ENCODE measurements at places on chromosomes 3 and 15.

DNA sequence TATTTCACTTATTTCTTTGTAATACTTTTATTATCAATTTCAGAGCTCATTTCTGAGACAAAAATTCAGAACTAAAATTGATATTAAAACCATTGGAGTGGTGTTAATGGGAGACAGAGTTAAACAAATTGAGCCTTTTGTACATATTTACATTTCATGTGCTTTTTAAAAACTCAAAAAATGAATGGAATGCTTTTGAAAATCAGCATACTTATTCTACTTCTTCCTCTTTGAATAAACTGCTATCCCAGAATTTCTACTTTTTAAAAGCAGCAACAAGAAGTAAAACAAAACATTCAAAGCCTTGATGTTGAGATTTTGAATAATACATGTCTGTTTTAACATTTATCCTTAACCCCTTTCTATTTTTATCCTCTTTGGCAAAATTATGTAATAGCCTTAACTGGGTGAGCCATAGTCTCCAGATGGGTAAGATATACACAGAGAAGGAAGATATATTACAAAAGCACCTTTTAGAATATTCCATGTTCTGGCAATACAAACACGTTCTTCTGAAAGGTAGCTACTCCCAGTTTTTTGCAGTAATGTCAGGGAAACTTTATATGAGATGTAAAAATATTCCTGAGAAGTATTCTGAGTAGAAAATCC, 123.6 kb downstream of the MBNL1 start:
- no peak for DNase-seq

GRCh38 chr3:104750581-104750980, 616.1 kb upstream of the ALCAM start:
- no peak for DNase-seq

- peak; percentile 61 for DNase-seq
Observed at GRCh38 chr15:59492389-59493377, 54.7 kb downstream of the FAM81A start.

GRCh38 chr3:67044955-67045354, 46.8 kb downstream of the KBTBD8 start:
- no peak for DNase-seq

GRCh38 chr15:63703641-63704240, 106.6 kb downstream of the FBXL22 start:
- DNase-seq = no peak

DNA sequence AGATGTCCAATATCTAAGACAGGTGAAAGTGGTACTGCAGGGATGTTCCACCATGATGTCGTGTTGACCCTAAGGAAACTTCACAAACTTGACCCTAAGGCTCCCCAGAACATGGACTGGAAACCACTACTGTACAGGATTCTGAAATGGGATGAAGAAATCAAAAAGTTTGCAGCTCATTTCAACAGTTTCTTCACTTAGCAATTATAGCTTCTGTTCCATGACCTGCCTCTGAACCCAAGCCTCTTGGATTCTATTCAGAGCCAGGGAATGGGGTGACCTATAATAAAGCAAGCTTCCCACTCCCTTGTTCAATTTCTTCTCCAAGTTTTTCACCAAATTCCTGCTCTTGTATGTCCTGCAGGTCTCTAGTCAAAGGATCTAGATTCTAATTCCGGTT, 40.7 kb downstream of the DUT start:
- DNase-seq = no peak

- no peak for DNase-seq
Observed at GRCh38 chr3:169206828-169207488, 456.6 kb downstream of the MECOM start.

DNA sequence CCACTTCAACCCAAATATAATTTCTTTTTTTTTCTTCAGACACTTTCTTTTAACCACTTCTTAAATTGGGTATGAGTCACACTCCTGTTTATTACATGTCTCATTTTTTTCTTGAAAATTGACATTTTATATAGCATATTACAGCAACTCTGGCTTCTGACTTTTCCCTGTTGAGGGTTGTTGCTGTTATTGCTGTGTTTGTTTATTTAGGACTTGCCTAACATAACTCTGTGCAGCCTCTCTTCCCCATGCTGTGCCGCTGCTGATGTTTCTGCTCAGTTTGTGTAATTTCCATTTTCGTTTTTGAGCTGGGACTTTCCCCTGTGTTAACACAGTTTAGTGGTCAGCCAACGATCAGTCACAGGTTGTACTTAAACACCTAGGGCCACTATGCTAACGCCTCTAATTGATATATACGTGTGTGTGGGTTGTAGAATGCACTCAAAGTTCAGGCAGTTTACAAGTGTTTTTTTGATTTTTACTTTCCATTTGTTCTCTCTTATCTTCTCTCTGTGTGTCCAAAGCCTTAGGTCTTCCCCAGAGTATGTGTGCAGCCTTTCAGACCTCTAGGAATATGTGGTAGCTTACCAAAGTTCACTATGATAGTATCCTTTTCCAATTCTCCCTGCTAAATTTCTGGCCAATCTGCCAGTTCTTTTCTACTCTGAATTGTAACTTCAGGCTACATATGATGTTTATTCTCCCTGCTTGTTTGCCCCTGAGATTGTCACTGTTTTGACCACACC, 337.2 kb downstream of the ZBTB20 start:
- no peak for DNase-seq

GRCh38 chr3:154122552-154122911, 1.3 kb downstream of the ARHGEF26 start:
- no peak for DNase-seq

DNA sequence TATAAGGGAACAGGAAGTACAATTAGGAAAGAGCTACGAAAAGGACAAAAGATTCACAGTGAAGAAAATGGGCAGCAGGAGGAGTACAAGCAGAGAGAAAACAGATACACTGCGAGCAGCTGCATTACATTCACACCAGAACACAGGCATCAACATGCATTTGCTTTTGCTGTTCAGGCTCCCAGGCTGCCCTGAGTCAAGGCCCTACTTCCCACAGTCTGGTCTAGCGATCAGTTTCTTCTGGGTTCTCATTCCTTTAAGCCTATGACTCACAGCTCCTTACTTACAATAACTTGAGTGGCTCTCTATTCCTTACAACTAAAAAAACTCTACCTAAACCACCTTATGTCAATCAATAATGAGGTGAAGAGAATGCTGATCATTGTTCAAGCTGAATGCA, 24.5 kb upstream of the ZNF445 start:
- no peak for DNase-seq

- DNase-seq = no peak
Observed at GRCh38 chr3:130010556-130010955, 36.0 kb downstream of the TRH start.

DNA sequence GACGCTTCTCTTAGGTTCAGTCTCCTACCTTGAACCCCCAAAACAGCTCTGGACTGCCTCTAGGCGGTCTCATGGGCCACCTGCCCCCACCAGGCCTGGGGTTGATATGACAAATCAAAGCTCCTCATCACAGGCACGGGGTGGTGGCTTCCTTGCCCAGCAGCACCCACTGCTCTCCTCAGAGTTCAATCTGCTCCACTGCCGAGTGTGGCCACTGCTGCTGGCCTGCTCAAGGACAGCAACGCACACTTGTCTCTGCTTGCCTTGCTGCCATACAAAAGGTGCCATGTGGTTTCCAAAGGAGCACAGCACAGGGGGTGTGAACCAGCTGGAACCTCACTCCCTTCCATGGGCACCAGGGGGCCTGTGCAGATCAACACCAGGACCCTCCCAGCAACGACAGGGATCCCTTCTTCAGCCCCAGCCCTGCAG, 10.2 kb downstream of the KBTBD13 start:
- peak; percentile 8 for DNase-seq

- DNase-seq = no peak
Observed at GRCh38 chr3:97439373-97439772, 325.2 kb upstream of the ARL6 start.

GRCh38 chr3:58471025-58471887, 20.6 kb upstream of the KCTD6 start:
- DNase-seq = peak; percentile 52

DNA sequence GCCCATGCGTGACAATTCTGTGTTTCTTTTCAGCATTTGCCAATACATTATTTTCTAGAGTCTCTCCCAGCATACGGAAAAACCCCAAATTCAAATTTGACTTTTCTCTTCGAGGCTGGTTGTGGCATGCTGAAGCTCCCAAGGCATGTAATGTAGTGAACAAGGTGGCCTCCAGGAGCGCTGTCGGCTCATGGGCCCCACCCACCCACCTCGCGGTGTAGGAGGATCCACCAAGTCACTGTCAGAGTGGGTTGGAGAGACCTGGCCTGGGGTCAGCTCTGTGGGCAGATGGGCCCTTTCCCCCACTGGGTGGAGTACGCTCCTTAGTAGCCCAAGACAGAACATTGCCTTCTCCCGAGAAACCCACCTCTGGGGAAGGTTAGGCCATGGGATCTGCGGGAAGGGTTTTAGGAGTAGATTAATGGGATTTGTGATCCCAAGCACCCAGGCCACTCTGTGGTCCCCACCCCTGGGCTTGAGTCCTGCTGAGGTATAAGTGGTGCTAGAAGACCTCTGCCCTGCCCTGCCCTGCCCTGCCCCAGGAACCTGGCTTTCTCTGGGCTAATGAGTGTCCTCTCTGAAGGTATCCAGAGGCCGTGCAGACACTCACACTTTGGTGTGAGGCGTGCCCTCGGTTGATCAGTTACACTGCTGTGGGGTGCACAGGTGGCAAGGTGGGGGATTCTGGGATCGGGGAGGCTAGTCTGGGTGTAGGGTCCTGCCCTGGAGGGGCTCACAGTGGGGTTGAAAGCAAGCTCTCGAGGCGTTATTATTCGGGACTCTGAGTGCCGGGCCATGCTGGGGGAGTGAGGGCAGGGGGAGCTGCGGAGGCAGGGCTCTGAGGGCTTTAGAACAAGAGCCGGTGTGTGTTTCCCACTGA, 97.9 kb downstream of the APBA2 start:
- no peak for DNase-seq

DNA sequence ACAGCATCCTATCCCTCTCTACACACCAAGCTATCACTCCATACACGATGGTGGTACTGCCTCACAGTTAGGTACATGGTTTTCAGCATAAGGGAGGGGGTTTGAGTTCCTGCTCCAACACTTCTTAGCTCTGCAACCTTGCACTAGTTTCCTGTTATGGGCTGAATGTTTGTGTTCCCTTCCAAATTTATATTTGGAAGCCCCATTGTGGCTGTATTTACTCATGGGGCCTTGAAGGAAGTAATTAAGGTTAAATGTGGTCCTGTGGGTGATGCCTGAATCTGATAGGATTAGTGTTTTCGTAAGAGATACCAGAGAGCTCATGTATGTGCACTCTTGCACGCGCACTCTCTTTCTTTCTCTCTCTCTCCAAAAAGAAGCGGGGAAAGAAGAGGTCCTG, 259.4 kb downstream of the RORA start:
- DNase-seq = no peak

GRCh38 chr3:133514418-133514817, 59.1 kb upstream of the CDV3 start:
- DNase-seq = no peak

DNA sequence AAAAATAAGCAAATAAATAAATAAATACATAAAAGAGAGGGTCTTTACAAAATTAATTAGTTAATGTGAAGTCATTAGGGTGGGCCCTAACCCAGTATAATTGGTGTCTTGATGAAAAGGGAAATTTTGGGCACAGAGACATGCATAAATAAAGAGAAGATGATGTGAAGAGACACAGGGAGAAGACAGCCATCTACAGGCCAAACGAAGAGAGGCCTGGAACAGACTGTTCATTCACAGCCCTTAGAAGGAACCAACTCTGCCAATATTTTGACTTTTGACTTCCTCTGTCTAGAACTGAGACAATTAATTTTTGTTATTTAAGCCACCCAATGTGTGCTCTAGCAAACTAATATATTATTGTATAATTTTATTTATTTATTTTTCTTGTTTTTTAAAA, 29.6 kb upstream of the SELENOK start:
- no peak for DNase-seq

- no peak for DNase-seq
Observed at GRCh38 chr15:68223171-68223570, 6.4 kb downstream of the CLN6 start.

DNA sequence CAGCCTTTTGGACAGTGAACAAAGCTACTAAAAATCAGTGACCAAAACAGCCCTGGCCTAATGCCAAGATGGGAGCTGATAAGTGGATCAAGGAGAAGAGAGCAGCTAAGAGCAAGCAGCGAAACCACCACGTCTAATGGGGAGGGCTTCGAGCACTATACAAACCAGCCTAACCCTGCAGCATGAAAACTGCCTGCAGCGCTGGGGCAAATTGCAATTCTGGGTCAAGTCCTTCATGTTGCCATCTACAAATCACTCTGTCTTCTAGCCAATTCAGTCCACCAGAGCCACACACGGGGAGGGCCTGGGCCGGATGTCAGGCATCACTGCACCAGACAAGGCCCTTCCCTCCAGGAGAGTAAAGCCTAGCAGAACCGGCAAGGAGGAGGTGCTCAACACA, 30.5 kb upstream of the SPATA12 start:
- no peak for DNase-seq

DNA sequence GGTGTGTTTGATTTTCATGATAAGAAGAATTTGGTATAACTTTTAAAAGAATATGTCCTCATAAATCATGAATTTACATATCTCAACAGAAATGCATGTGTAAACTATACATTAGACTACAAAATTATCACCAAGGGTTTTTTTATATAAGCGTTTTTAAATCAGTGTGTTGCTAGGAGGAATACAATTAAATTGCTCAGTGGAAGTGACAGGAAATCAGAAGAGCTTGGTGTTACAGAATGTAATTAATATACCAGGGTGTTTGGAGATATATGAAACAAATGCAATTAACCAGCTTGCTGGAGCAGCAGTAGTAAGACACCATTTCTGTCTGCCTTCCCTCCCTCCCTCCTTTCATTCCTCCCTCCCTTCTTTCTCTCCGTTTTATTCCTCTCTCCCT, 2.4 kb downstream of the ROBO2 start:
- no peak for DNase-seq

- no peak for DNase-seq
Observed at GRCh38 chr3:140007911-140008869, 73.2 kb downstream of the CLSTN2 start.
